Hair follicle dermal papilla cell (primary cell): ENCODE measurements at places on chromosomes 2 and 18. TPM values are rescaled to one million over a fixed set of nuclear protein-coding genes. Genes with fewer than 3 reads are reported as not detected.

NT5DC4 gene
- total RNA-seq, result not detected in 2 replicates

HOXD1 gene
- 1.9 and 2.9 TPM in 2 replicates for total RNA-seq

ALKAL2 gene
- not detected in 2 replicates for total RNA-seq

PKDCC gene
- 4.0 and 6.7 TPM in 2 replicates for total RNA-seq
